ENCODE measurements at places on chromosomes 4 and X.
A peak's percentile ranks its signal among the peaks of the same experiment; 100 is the strongest.

GRCh38 chr4:6734165-6734786 is 18.3 kb downstream of the BLOC1S4 start:
- no peak for DNase-seq

DNA sequence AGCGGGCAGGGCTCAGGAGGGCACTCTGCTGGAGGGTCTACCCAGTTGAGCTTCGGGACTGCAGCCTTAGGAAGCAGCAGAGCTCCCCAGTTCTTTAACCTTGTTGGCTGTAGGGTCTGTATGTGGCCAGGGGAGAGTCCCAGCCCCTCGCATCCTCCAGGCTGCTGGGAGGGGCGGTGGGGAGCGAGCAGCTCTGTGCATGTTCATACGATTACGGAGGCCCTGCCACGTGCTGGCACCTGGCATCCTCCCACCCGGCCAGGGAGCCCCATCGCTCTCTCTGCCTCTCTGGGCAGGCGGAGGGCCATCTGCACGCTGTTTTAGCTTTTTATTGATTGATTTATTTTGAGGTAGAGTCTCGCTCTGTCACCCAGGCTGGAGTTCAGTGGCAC is 21.2 kb downstream of the NSG1 start:
- no peak for DNase-seq

- no peak for DNase-seq
Observed at GRCh38 chr4:124863040-124863545, 150.6 kb upstream of the ANKRD50 start.

- DNase-seq = no peak
Observed at GRCh38 chr4:163554870-163555465, 60.5 kb downstream of the TMA16 start.

DNA sequence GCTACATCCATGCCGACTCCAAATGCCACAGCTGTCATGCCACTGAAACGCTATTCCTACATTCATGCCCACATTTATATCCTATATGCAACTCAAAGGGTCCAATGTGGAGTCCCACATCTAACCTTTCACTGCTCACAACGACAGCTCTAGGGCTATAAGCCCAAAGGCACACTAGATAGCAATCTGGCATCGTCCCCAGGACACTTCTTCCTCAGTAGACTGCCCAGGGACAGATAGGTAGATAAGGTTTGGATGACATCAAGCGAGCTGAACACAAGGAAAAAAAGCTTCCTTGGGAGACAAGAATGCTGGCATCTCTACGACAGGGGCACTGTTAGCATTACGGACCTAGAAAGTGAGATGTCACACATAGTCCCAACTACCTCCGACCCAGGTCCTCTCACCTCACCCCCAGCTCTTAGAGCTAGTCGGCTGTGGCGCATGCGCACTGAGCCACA is 685 bp downstream of the RAB9B start:
- DNase-seq = no peak

- DNase-seq = peak; percentile 98
Observed at GRCh38 chrX:13376857-13377549, 57.1 kb upstream of the ATXN3L start.

DNA sequence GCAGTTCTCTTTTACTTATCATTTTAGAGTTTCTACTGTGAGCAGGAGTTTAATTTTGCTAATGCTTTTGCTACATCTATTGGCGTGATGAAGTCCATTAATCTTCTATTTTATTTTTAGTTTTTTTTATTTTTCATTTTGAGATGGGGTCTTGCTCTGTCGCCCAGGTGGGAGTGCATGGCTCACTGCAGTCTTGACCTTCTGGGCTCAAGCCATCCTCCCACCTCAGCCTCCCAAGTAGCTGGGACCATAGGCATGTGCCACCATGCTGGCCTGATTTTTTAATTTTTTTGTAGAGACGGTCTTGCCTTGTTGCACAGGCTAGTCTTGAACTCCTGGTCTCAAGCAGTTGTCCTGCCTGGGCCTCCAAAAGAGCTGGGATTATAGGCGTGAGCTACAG is 9.4 kb downstream of the ZFX start:
- DNase-seq = no peak

GRCh38 chr4:142142366-142143054 is 506.1 kb downstream of the IL15 start:
- DNase-seq = no peak

- DNase-seq = no peak
Observed at GRCh38 chrX:1449036-1449822, 3.5 kb downstream of the ASMTL start.

DNA sequence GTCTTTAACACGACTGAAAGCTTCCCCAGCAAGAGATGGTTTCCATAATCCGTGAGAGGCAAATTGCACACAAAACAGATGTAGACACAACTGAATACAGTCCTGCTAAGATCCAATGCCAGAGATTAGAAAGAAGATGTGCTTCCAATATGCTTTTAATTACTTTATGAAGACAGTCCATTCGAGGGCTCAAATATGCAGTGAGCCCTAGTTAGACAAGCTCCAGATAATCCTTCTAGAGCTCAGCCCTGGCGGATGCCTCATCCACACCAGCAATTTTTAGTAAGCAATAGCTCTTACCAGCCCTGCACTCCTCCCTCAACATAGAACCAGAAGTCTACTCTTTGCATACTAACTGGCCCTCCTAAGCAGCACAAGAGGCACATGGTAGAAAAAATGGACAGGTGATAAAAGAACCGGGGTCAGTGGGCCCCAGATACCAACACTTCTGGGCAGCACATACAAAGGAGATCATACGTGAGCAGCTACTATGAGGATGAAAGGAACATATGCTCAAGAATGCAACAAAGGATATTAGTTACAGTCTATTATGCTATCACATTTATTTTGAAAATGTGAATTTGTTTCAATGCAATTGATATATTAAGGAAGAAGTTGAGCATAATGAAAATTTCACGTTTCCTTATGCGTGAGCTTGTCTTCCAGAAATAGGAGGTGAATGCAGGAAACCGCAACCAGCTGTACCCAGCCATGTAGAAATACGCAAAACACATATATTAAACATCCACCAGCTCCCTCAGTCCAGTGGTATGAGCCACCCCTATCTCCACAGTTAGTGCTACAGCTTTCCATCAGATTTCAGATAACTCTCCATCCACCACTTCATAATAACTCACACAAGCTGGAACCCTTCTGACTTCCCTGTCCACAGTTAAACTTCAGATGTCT is 34.3 kb downstream of the GPC4 start:
- no peak for DNase-seq

DNA sequence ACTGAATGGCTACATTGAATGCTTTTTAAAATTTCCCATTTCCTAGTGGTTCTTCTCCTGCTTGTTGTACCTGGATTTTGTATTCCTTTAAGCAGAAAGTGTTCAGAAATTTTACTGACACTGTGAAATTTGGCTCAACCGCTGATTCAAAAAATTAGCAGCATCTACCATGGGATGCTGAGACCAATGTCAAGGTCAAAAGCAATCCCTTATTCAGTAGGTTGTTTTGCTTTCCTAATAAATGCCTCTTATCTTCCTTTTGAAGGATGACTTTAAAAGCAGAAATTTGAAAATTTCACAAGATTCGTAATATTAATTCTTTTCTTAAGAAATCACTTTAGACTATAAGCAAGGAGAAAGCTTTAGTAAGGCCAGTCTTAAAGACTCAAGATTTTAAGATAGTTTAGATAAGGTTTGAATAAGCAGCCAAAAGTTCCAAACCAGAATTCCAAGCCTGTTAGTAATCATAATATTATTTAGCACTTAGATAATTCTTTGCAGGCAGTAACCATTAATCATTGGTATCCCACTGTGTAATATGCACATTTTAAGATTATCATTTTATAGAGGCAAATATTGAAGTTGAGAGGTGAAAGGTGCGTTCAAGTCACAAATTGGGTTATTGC is 508.8 kb downstream of the ANKRD50 start:
- DNase-seq = no peak

GRCh38 chr4:105840426-105841174 is 54.7 kb upstream of the NPNT start:
- DNase-seq = no peak

DNA sequence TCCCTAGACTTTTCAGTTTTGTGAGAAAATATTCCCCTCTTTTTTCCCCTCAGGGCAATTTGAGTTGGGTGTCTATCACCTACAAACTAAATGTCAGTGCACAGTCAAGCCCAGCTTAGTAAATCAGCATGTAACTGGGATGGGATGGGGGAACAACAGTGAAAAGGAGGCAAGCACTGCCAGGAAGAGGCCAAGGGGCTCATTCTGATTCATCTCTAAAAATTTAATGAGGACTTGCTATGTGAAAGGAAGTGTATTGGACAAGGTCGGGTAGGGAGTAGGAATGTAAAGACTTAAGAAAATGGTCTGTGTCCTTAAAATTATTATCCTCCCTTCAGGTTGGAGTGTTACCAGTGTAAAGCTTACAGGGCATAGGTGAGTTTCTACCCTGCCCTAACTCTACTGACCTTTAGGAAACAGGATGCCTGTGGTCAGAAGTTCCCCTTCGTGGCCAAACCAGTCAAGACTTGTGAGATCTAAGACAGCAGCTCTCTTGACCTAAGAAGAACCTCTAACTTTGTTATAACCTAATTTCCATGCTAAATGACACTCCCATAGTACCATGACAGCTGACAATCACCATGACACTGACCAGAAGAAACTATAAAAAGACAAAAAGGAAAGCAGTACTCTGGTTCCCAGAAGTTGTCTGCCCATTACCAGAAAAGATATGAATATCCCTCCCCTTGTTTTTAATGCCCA is 194.4 kb upstream of the LDB2 start:
- DNase-seq = no peak

GRCh38 chrX:18733287-18733686 is 25.8 kb downstream of the PPEF1 start:
- DNase-seq = no peak

DNA sequence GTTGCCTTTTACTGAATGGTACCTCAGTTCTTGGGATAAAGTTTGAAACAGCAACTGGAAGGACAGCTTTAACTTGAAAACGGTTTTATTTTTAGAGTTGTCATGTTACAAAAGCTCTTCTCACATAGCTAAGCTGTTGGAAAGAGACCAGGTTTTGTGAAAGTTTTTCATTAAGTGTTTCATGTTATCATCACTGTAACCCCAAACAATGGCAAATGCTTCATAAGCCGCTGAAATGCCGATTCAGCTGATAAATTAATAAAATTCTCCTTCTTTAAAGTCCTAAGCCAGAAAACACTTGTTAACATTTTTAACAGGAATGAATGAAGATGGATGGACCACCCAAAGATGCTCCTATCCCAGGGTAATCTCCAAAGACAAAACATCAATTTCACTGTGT is 76.1 kb upstream of the IRF2 start:
- DNase-seq = no peak

DNA sequence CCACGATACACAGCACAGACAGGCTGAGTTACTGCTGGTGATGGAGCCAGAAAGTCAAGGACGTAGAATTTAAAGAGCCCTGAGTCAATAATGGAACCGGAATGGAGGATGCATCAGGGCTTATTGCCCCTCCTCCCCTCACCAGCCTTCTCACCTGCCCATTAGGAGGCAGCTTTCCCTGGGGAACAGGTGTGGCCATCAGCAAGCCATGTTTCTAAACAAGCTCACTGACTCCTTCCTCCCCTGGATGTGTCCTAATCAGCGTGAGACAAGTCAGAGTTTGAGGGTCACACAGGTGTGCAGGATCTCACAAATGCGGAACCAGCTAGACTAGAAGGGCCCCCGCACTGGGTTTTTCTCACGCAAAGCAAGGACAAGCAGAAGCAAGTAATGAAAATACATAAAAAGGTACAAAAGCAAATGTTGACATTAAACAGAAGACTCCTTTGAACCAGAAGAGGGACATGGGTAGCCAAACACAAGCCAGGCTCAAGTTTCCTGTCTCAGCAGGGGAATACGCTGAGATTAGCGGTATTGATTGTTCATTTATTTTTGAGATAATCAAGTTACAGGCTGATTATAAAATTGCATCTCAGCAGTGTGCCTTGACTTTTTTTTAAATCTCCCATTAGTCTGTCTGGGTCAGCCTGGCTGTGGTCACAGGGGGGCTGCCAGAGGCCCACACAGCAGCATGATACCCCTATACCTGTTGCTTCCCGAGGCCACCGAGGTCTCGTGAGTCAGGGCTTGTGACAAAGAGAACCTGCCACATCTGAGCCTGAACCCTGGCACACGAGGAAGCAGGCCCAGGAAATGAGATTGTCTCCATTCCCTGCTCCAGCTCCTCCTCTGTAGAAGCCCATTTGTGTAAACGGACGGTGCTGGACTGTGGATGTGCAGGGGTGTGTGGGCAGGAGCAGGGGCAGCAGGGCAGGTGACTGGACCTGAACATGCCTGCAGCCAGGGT is 37.4 kb downstream of the CCKAR start:
- no peak for DNase-seq

DNA sequence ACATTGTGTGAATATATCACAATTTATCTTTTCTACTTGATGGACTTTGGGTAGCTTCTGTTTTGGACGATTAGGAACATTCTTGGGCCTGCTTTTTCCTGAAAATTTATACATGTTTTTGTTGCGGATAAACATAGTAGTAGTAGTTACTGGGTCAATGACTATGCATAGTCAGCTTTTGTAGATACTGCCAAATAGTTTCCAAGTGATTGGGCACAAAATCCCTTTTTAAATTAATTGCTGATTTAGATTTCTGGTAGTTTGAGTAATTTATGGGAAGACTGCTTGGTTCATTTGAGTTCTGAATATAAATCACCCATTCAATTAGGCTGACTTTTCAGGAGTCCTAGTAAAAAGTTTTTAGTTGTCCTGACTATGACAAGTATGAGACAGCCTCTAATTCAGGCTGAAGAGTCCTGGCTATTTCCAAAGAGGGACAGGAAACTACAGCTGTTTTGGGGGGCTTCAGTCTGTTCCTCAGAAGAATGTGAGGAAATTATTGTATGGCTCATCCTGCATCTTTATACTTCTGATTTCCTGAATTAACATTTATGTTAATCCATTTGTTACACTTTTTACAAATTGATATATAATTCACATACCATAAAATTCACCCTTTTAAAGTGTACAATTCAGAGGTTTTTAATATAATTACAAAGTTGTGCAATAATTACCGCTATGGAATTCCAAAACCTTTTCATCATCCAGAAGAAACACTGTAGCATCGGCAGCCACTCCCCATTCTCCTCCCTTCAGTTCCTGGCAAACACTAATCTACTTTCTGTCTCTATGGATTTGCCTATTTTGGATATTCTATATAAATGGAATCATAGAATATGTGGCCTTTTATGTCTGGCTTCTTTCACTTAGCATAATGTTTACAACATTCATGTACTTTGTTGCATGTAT is 14.2 kb downstream of the LRP2BP start:
- DNase-seq = no peak

DNA sequence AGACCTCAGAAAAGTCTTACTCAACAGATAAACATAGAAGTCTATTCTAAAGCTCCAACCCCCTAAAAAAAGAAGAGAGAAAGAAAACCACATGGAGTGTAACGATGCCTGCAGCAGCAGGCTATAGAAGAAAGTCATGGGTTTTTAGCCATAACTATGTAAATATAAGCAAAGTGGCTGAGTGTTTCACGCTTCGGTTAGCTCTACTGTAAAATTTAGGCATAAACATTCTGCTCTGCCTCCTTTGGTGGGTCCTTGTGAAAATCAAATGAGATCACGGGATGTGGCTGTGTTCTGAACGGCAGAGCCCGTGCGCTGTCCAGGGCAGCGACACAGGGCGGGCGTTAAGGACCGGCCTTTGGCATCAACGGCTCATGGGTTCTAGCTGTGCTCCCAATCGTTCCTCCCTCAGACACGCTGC is 78.4 kb downstream of the IRF2 start:
- DNase-seq = no peak

GRCh38 chrX:51395480-51395809 is 62.8 kb downstream of the NUDT10 start:
- no peak for DNase-seq

GRCh38 chrX:20363275-20363674 is 96.6 kb upstream of the RPS6KA3 start:
- no peak for DNase-seq

- no peak for DNase-seq
Observed at GRCh38 chr4:107376293-107376692, 340.2 kb upstream of the DKK2 start.
